Progenitor cell of endocrine pancreas (in vitro differentiated cells): ENCODE measurements at places on chromosomes 2 and 18. TPM values are rescaled to one million over a fixed set of nuclear protein-coding genes. Genes with fewer than 3 reads are reported as not detected.
A peak's percentile ranks its signal among the peaks of the same experiment; 100 is the strongest.

RAPH1 gene
- total RNA-seq, result 19.9 and 21.7 TPM in 2 replicates

PRSS56 gene
- not detected in 2 replicates for total RNA-seq

THOC1 gene
- 92.9 and 102 TPM in 2 replicates for total RNA-seq

ANTXR1 gene
- total RNA-seq, result 73.4 and 77.4 TPM in 2 replicates

SPIRE1 gene
- total RNA-seq, result 24.6 and 29.4 TPM in 2 replicates

C2orf72 gene
- 9.7 and 11.1 TPM in 2 replicates for total RNA-seq

RFTN2 gene
- total RNA-seq, result 5.4 and 5.7 TPM in 2 replicates

SERPINB13 gene
- not detected in 2 replicates for total RNA-seq

CENPA gene
- 10.5 and 10.7 TPM in 2 replicates for total RNA-seq

CIDEA gene
- total RNA-seq, result not detected in 2 replicates

DNA sequence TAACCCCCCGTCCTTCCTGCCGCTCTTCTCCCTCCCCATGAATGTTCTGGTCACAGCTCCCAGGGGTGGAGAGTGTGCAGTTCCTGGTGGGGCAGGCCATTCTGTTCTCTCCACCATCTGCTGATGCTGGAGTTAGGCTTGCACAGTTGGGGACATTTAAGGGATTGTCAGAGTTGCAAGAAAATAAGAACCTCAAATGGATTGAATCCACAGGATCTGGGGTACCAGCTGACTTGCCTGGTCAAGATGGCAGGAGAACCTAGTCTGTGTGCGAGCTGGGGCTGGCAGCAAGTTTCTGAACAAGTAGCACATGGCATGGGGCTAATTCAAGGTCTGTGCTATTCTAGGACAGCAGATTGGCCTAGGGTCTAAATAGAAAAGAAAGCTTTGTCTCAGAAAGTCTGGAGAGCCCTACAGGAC, 60.8 kb upstream of the TXNDC2 start:
- no peak for DNase-seq

DNA sequence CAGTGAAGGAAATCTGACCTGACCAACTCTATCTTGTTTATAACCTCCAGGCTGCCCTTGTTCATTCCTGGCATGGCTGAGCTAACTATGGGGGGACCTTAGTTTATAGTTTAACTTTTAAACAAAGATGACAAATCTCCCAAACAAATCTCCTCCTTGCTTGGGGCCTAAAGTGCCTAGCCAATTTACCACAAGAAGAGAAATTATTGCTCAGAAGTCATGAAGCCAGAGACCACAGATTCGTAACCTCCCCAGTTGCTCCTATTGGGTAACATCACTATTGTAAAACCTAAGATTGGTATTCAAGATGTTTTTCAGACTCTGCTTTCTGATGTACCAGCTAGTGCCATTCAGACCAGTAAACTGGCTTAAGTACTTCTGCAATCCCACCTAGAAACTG, 649.4 kb upstream of the SLC8A1 start:
- DNase-seq, result no peak

GRCh38 chr18:6414118-6414722, 491 bp downstream of the L3MBTL4 start:
- peak; percentile 29 for DNase-seq

GRCh38 chr2:219308142-219309101, 779 bp downstream of the PTPRN start:
- peak; percentile 82 for DNase-seq

DNA sequence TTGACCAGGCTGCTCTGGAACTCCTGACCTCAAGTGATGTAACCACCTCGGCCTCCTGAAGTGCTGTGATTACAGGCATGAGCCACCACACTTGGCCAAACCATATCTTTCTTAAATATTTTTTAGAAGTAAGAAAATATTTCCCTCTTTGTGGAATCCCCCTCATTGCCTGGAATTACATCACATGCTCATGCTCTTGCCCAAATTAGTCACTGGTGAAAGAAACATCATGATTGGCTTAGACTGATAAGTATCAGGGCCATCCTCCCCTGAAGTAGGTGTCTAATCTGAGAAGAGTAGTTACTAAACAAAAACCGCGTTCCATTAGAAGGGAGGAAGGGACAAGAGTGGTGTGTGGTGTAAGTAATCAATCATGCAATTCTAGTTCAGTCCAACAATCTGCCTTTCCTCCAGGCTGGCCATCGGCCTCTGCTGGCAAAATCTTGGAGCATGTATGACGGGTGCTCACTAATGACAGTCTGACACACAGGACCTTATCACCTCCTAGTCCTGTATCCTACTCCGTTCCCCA, 52.3 kb upstream of the SCG2 start:
- DNase-seq, result no peak

DNA sequence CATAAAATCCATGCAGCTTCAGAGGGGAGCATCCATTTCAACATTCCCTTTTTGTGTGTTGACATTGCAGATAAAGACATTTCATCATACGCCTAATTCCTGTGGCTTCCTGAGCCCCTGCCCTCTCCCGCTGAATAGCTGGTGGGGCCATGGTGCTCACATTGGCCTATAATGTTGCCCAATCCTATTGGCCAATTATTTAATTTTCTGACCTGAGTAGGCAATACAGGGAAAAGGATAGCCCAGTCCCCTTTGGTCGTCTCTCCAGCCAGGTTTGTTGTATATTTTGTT, 163.8 kb upstream of the MYCN start:
- DNase-seq, result no peak

GRCh38 chr2:113175042-113175628, 1.4 kb downstream of the PSD4 start:
- DNase-seq, result no peak

GRCh38 chr18:59874166-59874565, 25.6 kb upstream of the PMAIP1 start:
- DNase-seq, result no peak

DNA sequence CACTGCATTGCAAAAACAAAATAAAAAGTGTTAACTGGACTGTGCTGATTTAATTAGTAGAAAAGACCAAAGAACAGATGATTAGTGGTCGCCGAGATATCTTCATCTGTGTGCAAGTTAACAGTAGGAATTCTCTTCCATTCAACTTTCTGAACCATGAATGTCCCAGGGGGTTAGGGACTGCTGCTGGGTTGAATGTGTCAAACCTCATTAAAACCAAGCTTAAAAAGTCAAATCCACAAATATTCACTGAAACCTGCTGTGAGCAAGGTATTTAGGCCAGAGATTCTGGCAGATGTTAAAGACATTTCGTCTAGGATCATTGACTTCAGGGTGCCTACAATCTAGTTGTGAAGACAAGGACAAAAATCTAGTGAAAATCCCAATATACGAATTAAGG, 58.7 kb downstream of the STPG4 start:
- no peak for DNase-seq

- no peak for DNase-seq
Measured at GRCh38 chr2:16325976-16326510, 339.6 kb downstream of the CYRIA start.

GRCh38 chr2:239965318-239965717, 59.8 kb downstream of the NDUFA10 start:
- DNase-seq, result no peak

DNA sequence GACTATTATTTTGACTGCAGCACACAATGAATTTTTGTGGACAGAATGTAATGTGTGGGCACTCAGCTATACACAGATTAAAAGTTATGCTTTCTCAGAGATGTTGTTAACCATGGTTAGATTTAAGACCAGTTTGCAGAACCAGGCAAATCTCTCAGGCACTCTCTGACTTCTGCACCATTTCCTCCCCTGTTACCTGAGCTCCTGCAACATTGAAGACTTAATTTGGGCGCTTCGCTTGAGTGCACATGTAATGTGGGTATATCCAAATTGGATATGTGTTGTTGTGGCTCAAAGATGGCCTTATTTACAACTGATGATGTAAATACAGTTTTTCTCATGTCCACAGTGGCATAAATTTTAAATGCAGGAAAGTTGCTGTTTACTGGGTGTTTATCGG, 469.4 kb downstream of the PTPRM start:
- DNase-seq, result no peak

DNA sequence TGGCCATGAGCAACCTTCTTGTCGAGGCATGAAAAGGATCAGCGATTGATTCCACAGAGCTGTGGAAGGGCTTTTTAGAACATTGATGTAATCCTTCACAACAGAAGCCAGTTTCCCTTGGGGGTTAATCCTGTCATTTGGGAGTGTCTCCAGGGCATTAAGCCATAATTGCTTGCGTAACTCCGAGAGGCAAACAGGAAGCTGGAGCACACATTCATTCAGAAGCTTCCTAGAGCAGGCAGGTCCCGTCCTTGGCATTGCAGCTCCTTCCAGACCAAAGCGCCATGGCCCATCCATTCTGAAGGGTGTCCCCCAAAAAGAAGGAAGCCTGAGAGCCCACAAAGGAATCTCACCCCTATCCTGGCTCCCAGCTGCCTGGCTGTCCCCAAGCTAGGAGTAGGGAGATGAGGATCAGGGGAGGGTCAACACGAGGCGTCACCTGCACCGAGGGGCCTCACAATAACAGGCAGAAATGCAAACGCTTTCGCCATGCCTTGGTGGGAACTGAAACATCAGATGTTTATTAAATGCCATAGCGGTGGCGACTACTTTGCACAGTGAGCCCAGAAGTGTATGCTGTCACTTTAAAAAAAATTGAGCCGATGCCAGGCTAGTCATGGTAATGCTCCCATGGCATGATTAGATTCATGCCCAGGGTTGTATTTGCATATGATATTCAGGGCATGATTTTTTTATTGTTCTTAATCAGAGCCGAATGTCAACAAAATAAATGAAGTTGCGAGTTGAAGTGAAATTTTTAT, 339.4 kb downstream of the BCL11A start:
- no peak for DNase-seq

- DNase-seq, result no peak
Measured at GRCh38 chr2:21001225-21001946, 42.5 kb downstream of the APOB start.
